ENCODE measurements at places on chromosomes 11 and 22.
A peak's percentile ranks its signal among the peaks of the same experiment; 100 is the strongest.

DNA sequence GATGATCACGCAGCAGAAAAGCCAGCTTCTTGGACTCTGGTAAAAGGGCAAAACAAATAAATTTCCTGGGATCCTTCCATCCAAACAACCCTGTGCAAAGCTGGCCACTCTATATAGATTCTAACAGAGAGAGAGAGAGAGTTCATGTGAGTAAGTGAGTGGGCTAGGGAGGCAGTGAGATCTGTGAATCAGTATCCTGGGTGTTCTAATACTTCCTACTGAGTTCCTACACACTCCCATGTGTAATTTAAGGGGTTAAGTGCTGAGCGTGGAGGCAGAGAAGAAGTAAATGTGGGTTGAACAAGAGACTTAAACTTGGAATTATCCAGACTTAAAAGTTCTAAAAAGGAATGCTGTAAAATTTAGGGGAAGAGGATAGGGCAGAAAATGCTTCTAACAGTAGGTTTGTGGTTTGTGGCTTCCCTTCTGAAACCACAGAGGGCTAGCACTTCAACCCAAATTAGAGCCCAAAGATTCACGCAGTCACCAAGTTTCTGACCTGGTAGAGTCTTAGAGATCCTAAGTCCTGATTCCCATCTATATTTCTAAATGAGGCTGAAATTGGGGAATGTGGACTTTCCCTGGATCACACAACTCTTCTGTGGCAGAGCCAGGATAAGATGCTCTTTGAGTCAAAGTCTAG is 413.9 kb downstream of the TENM4 start:
- DNase-seq: no peak

- no peak for DNase-seq
Measured at GRCh38 chr11:62456630-62457029, 37.8 kb downstream of the SCGB1A1 start.

GRCh38 chr11:43504316-43504950 is 145.7 kb downstream of the TTC17 start:
- no peak for DNase-seq

DNA sequence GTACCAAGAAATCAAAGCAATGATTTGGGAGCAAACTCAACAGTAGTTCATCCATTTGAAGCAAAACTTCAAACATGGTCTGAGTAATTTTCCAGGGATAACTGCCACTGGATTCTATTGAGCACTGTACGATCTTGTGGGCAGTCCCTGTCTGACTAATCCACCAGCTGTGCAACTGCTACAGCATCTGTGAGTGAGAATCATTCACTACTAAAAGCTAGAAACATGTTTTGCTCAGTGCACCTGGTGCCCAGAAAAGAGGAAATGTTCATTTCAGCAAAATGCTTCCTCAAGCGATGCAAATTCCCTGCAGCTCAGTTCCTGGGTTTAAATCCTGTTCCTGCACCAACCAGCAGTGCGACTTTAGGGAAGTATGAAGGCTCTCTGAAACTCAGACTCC is 1077.9 kb downstream of the DLG2 start:
- DNase-seq: peak; percentile 45

- peak; percentile 6 for DNase-seq
Measured at GRCh38 chr22:29308791-29309262, 2.4 kb downstream of the GAS2L1 start.

DNA sequence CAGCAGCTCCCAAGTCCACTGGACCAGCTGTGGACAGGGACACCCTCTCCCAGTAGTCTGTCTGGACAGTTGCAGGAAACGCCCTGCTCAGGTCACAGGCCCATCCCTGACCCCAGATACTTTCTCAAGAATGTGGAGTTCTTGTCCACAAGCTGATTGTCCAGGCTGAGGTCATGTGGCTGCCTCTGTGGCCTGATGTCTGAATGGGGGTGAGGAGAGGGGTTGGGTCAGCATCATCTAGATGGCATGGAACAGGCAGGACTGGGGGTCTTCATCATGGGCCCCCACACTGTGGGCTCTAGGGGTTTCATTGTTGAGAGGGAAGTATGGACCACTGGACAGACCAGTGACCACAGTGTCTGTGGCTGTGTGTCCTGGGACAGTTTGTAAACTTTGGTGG is 1015.0 kb downstream of the TBC1D22A start:
- no peak for DNase-seq

- no peak for DNase-seq
Measured at GRCh38 chr11:4019891-4020290, 74.7 kb upstream of the RRM1 start.

DNA sequence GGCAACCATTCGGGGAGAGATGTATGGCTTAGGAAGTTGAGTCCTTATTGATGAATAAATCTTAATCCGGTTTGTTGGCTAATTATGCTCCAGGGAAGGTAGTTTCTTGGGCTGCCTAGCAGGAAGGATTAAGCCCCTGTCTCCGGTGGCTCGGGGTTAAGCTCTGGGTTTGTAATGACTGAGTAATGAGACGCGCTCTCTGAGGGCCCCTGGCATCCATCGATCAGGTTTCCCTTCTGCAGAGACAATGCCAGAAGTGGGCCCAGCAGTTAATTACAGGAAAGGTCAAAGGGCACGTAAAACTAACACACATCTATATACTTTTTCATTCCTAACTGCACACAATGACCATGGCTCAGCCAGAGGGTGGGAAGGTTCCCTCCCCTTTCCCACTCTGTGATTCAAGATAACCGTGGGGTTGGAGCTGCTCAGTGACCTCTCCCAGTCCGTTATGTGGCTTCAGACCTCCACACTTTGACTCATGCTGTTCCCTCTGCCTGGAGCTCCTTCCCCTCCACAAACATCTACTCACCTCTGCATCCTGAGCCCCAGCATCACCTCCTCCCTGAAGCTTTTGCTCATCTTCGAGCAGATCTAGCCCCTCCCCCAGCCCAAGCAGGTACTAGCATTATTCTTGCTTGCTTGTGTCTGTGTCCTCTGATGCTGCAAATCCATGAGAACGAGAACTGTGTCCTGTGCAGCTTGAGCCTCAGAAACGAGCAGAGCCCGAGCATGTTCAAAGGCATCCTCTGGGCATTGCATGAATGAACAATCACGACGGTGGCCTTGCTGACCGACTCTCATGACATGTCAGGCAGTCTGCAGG is 16.6 kb downstream of the SCUBE1 start:
- no peak for DNase-seq

- no peak for DNase-seq
Measured at GRCh38 chr11:124886476-124886875, 11.2 kb downstream of the ROBO4 start.

- DNase-seq: no peak
Measured at GRCh38 chr11:1878137-1879031, 13.3 kb downstream of the PRR33 start.
